ENCODE measurements at places on chromosomes 3 and 15.

DNA sequence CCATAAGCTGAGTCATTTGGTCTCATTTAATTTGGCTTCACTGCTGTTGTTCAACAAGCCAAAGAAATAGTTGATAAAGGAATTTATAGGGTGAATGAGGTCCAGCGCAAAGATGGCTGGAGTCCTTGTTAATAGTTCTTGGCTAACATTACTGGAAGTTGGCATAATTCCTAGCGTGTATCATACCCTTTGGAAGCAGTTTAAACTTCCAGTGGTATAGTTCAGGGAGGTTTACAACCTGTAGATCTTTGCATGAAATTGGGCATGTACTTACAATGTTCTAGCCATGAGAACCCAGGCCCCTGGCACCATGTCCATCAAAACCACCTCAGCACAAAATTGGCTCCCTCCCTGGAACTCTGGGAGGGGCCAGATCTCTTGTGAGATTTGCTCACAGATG lies 380.8 kb downstream of the LRTM1 start:
- DNase-seq = no peak

DNA sequence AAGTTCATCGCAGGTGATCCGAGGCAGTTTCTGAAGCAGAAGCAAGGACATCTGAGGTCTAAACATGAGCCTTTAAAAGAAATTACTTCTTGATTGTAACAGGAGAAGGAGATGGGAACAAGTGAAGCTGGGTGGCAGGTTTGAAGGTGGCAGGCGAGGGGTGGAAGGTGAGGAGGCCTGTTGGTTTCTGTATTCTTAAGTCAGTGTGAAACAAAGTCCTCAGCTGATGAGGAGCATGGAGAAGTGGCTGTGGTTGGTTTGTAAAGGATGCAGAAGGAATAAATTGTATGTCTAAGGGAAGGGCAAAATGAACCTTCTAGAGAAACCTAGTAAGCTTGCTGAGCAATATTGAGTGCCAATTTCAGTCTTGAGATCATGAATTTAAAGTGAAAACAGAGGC lies 298.8 kb downstream of the CHST2 start:
- DNase-seq = no peak

- no peak for DNase-seq
Measured at GRCh38 chr3:12451481-12451880, 32.8 kb upstream of the TSEN2 start.

GRCh38 chr3:99970198-99970597 lies 144.1 kb downstream of the FILIP1L start:
- DNase-seq = no peak

- no peak for DNase-seq
Measured at GRCh38 chr3:129947538-129948240, 26.8 kb upstream of the TRH start.

DNA sequence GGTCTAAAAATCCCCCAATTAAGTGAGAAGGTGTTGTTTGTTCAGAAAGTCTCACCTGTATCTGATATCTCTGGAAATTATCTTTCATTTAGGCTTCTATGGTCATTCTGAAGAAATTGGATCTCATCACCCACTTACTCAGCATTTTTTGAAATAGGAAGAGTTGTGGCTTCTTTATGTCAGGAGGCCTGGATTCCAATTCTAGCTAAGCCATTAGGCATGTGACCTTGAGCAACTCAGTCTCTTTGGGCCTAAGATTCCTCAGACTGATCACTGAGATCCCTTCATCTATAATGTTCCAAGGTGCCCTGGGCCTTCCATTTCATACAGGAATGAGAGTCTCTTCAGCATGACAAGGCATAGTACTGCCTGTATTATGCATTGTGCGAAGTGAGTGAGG lies 70.3 kb downstream of the ARHGEF26 start:
- no peak for DNase-seq

DNA sequence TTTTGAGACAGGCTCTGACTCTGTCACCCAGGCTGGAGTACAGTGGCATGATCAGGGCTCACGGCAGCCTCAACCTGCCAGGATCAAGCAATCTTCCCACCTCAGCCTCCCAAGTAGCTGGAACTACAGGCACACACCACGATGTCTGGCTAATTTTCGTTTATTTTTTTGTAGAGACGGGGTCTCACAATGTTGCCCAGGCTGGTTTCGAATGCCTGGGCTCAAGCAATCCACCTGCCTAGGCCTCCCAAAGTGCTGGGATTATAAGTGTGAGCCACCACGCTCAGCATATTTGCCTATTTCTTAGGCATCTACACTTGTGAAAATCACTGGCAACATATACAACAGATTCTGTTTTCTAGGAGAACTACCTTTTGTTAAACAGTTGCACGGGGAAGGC lies 16.9 kb downstream of the MYO1E start:
- DNase-seq = no peak

DNA sequence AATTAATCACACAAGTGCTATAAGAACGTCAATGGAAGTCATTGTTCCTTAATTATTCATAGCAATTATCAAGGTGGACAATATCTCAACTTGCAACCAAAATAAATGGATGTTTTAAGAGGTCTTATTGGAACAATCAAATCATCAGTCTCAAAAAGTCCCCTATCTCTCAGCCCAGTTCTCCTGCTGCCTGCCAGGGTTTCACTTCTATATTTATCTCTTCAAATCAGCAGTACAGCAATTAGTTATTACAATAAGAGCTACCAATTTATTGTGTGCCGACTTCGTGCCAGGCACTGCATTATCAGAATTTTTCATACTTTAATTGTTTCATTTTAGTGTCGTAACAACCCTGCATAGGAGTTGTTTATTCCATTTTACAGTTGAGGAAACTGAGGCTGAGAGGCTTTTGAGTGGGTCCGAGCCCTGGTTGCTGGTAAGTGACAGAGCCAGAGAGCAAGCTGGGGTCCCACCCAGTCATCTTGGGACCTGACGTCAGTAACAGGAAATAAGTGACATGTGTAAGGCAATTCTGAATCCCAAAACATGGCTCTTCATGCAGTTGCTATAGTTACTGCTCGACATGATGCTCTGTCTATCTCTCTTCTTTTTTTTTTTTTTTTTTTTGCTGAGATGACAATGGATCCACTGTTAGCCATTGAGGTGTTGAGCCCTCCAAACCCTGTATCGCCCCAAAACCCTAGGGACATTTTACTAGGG lies 8.8 kb upstream of the KCTD6 start:
- DNase-seq = no peak

- DNase-seq = no peak
Measured at GRCh38 chr3:37559461-37559860, 302.2 kb upstream of the CTDSPL start.

- DNase-seq = no peak
Measured at GRCh38 chr3:22308871-22309270, 557.9 kb upstream of the ZNF385D start.

DNA sequence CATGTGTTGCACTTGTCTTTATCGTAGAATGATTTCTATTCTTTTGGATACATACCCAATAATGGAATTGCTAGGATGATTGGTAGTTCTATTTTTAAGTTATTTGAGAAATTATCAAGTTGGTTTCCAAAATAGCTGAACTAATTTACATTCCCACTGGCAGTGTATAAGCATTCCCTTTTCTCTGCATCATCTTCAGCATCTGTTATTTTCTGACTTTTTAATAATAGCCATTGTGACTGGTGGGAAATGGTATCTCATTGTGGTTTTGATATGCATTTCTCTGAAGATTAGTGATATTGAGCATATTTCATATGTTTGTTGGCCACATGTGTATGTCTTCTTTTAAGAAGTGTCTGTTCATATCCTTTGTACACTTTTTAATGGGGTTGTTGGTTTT lies 81.7 kb upstream of the NUDT16 start:
- no peak for DNase-seq

DNA sequence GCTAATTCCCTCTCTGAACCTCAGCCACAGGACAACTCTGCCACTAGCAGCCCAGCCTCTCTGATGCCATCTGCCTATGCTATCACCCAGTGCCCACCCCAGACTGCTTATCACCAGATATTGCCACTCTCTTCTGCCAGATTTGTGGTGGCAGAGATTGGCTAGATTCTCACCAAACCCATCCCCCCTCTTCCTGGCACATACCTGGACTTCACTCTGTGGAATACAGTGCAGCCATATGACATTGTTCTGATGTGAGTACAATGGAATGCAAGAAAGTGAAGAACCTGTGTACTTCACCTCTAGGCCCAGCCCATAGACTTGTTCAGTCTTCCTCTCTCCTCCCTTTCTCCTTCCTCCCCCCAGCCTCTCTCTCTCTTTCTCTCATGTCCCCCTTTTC lies 46.9 kb upstream of the NTRK3 start:
- DNase-seq = no peak

DNA sequence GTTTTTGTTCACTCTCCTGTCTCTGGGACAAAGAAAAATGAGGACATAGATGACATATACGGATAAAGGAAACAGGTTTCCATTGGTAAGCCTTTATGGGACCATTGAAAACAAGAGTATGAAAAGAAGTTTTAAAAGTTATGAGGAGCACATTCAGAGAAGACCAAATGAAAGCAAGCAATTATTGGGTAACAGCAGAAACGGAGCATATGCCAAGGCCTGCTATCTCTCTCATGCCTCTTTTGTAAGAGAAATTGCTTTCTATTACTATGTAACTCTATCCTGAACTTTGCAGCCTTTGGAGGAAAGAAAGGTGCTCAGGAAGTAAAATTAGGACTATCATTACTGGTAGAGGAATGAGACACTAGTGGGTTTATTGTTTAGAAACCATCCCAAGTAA lies 14.9 kb upstream of the DPH6 start:
- no peak for DNase-seq

DNA sequence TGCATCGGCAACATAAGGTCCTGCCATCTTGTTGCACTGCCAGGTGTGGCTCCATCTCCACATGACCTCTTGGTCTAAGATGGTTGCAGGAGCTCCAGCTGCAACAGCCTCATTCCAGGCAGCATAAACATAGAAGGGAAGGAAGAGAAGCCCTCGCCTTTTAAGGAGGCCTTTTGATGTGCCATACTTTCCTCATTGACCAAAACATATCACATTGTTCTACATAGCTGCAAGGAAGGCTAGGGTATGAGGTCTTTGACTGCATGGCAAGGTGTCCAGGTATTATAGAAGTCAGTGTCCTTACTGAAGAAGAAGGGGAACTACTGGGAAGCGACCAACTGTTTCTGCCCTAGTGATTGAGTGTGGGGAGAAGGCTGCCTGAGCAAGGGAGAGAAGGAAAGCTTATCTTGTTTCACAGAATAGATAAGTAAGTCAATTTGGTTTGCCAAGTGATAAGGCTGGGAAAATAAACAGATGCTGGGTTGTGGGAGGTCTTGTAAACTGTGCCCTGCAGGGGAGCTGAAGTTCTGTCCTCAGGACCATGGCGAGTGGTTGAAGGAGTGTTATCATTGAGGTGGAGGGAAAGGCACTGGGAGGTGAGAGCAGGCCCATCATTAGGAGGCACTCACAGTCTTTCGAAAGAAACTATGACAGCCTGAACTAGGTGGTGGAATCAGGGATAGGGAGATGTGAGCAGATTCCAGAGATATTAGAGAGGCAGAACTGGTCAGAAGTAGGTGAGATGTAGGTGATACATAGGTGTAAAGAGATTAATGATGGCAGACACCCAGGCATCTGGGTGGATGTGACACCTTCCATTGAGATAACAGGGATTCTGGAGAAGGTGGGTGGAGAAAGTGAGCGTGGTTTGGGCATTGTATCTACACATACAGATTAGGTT lies 93.8 kb upstream of the IGF1R start:
- DNase-seq = no peak

GRCh38 chr3:49926117-49926728 lies 3.4 kb downstream of the MON1A start:
- DNase-seq = no peak

DNA sequence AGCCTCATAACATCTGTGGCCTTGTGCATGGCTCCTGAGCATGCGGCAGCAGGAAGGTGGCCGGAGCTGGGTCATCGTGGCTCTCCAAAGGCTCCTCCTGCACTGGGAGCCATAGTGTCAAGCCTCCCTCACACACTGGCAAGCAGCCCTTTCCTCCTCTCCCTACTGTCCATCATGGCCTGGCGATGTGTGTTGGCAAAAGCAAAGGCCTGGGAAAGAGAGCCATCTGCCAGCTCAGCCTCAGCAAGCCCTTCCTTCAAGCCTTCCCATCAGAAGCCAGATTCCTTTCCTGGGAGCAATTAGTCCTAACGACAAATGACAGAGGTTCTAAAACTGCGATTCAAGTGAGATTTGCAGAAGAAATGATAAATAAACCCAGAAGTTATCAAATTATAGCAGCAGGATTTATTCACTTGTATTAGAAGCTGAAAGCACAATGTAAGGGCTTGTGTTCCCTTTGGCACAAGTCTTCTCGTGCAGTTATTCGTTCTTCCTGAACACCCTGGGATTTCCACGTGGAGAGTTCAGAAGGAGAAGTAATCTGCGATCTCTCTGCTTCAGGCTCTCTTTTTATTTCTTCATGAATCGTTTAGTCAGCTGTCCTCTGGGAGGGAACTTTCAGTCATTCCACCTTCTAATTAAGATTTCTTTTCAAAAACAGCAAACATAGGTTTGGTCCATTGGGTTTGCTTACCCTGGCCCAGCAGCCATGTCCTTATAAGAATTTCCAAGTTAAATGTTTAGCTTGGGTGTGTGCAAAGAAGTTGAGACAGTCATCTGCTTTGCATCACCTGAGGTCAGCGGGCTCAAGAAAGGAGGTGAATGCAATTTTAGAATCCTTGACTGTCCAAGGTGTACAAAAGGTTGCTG lies 110.3 kb upstream of the TMC3 start:
- DNase-seq = no peak

- DNase-seq = no peak
Measured at GRCh38 chr15:98778960-98779359, 130.6 kb downstream of the IGF1R start.

DNA sequence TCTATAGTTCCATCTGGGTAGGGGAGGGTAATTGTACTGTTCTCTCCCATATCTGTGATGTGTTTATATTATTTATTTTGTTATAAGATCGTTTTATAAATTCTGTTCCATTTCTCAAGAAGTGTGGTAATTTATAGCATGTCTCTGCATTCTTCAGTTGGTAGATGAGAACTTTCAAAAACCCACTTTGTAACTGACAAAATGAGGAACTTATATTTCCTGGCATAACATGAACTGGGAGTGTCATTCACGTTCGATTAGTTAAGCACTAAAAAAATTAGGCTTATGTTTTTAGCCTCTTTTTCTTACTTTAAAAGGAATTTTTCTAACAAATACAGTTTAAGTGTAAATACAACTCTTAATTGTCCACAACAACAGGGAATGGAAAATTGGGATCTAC lies 230.8 kb downstream of the CGGBP1 start:
- no peak for DNase-seq

DNA sequence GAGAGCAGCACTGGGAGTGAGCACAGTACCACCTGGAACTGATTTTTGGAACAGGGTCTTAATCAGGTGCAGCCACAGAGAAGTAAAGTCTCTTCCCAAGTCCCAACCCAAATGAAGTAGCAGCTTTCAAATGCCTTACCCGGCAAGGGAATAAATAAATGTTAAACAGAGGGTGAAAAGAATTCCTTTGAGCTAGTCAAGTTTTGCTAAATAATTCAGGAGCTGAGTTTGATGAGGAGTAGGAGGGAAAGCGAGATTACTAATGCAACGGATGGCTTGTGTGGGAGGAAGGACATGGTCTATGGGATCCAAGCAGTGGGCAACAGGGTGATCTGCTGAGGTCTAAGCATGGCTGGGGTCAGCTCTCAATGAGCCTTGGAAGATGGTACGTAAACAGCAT lies 204.5 kb upstream of the ST8SIA2 start:
- DNase-seq = no peak

GRCh38 chr3:112557976-112558375 lies 3.8 kb downstream of the ATG3 start:
- no peak for DNase-seq

Data from stimulated activated CD4-positive, alpha-beta T cell treated with anti-CD3 and anti-CD28 coated beads, Interleukin-15, amount 100 ng/mL, for 48 hours (primary cell).